NCI-H2029 treated with DMSO at 0.1 percent for 48 hours (cell line): ENCODE measurements at places on chromosomes 16 and 17.

- no peak for DNase-seq
Observed at GRCh38 chr16:31531096-31531495, 3.4 kb downstream of the AHSP start.

DNA sequence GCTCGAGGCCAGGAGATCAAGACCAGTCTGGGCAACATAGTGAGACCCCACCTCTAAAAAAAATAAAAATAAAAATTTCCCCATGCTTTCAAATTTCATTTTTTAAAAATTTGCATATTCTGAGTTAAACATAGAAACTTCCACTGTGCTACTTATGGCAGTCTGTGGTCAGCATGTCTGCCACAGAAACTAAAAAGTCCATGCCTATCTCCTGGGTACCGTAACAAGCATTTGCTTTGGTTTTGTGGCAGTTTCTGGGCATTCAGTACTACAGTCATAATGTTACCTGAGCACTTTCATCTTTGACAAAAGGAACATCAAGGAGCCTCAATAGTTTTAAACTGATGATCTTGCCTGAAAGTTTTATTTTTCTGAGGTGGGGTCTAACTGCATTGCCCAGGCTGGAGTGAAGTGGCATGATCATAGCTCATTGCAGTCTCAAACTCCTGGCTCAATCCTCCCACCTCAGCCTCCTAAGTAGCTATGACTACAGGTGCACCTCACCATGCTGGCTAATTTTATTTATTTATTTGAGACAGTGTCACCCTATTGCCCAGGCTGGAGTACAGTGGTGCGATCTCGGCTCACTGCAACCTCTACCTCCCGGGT is 13.2 kb upstream of the ITGA2B start:
- DNase-seq, result no peak

DNA sequence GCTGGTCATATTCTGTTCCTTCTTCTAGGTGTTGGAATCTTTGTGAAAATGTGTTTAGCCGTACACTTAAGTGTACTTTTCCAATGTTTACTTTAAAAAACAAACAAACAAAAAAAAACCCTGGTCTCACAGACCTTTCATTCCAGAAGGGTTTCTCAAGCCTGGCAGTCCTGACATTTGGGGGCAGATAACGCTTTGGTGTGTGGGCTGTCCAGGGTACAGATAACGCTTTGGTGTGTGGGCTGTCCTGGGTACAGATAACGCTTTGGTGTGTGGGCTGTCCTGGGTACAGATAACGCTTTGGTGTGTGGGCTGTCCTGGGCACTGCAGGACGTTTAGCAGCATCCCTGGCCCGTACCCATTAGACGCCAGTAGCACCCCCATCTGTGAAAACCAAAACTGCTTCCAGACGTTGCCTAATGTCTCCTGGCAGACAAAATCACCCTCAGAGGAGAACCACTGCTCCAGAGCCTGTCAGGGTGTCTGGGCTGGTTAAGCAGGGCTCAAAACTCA is 15.2 kb upstream of the FLCN start:
- DNase-seq, result no peak

GRCh38 chr17:67528751-67529436 is 151.8 kb downstream of the PITPNC1 start:
- DNase-seq, result peak; percentile 83

DNA sequence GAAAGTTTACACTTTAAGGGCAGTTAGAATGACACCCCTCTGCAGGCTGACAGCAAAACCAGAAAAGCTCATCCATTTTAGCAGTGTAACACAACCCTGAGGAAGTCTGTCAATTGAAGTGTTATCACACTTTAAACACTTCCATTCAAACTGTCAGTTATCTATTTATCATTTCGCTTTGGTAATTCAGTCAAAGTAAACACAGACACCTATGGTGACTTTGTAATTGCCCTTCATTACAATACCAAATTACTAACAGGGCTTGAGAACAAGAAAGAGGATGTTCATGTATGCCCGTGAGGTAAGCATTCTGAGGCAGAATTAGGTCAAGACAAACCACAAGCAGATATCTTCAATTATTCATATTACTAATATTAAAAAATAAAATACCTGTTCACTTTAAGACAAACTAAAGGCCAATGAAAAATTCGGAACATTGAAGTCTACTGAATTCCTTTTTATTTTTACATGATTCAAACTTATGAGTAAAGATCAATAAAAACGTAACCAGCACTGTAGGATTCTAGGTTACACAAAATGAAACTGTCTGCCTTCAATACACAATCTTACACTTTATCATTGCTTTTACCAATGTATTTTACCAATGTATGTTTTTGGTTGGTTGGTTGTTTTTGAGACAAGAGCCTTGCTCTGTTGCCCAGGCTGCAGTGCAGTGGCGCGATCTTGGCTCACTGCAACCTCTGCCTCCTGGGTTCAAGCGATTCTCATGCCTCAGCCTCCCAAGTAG is 57.1 kb downstream of the BRIP1 start:
- no peak for DNase-seq

DNA sequence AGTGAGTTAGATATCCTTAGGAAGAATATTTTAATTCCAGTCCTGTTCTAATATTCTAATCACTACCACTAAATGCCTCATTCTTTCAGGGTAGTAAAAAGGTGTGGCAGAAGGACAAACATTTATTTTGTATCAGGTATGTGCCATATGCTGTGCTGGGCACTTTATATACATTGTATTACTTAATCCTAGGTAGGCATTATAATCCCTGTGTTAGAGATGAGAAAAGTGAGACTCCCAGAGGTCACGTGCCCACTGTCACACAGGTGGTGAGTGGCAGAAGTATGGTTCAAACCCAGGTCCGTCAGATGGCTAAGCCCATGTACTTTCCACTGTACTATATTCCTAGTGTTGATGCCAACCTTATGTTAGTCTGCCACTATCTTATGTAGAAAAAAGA is 104.7 kb upstream of the NOG start:
- DNase-seq, result no peak

DNA sequence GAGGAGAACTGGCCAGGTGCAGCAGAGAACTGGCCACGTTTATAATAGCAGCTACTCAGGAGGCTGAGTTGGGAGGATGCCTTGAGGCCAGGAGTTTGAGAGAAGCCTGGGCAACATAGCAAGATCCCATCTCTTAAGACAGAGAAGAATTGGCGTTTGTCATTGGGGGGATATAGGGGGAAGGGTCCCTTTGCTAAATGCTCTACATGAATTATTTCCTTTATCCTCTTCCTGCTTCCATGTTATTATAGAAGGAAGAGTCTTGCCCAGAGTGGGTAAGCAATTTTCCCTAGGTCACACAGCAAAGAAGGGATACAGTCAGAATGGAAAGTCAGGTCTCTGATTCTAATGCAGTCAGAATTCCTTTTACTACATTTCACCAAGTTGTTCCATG is 68.0 kb downstream of the MYH11 start:
- no peak for DNase-seq

GRCh38 chr17:71677439-71677838 is 443.4 kb upstream of the SOX9 start:
- DNase-seq, result no peak

GRCh38 chr17:3526971-3527370 is 30.6 kb downstream of the TRPV3 start:
- DNase-seq, result no peak

DNA sequence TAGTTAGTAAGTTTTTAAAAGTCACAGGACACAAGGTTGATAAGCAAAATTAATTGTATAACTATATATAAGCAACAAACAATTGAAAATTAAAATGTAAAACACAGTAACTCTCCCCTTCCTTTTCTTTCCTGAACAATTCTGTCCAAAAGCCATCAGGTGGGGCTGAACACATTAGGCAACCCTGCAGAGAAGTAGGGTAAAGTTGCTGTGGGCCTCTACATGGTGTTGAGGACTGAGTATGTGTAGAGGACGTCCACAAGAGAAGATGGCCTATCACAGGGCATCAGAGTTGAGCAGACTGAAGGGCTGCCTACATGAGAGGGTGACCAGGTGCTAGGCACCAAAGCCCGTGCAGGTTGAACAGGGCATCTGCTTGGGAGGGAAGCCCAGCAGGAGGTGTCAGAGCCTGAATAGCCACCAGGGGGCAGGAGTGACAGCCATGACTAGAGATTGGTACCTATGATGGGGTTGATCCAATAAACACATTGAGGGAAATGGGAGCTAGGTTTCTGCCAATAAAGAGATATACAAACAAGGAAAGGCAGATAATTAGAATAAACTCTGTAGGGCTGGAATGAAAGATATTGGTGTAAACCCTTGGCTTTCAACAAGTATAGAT is 415.1 kb downstream of the NPIPA8 start:
- DNase-seq, result peak; percentile 29

DNA sequence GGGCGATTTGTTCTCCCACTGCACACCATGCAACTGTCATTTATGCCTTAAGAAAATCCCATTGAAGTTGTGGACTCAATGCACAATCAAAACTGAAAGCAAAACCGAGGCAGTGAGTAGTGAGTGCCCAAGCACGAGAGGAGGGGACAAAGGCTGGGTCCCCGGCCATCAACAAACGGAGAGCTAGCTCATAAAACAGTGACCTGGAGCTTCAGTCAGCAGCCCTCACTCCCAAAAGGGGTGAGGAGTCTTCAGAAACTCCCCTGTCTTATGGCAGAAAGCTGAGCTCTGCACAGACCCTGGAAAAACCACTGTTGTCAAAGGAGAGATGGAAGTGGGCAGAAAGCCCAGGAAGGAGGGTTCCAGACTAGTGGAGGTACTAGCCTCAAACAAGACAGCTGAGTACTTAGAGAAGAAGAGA is 96.9 kb downstream of the ADCY9 start:
- DNase-seq, result peak; percentile 88

DNA sequence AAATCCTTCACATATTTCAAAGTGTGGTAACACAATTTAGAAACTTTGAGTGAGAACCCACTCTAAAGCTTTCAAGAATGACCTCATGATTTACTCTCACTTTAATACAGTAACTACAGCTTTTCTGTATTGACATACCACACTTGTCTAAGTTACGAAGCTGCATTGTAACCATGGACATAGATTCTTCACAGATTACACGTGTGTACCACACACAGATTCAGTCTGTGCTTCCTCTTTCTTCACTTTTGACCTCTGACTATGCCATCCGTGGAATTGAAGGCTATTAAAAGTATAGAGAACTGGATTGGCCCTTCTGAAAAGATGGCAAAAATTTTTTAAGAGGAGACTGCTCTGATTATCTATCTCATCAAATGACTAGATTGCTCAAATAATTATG is 172.7 kb downstream of the TANC2 start:
- no peak for DNase-seq
